Karpas-422 (cell line): ENCODE measurements at places on chromosomes 6 and 20. TPM values are rescaled to one million over a fixed set of nuclear protein-coding genes. Genes with fewer than 3 reads are reported as not detected.

The MOG gene
- total RNA-seq = not detected in 2 replicates

DNA sequence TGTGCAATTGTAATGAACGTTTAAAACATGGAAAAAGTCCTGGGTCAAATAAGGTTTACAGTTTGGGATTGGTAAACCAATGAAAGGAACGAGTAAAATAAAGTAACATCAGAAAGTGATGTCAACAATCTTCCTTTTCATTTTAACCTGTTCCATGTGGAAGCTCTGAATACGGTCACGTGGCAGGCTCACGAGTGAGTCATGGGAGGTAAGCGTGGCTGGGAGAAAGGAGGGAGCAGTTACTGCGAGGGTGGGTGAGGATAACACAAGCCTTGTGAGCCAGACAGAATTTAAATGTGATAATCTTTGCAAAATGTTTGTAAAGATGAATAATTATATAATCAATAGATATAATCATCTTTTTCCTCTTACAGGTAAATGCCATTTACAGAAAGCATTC is 171.3 kb upstream of the HDAC2 start:
- no peak for DNase-seq

The FLRT3 gene
- not detected in 2 replicates for total RNA-seq

DNA sequence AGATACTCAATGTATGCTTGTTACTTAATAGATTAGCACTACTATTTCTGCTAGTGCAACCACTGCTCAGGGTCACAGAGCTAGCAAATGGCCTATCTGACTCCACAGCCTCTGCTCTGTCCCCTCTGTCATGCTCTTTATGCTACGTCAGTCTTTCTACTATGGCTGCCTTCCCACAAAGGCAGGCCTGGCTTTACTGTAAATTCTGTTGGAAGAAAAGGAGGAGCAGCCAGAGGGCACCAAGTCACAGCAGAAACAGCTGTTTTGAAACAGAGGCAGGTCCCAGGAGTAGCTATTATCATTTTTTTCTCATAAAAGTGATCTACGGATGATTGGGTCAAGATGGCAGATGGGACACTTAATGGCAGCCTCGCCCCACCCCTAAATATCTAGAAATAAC is 10.0 kb upstream of the ELMO2 start:
- no peak for DNase-seq

GRCh38 chr6:14266266-14266665 is 148.7 kb downstream of the CD83 start:
- DNase-seq = no peak

DNA sequence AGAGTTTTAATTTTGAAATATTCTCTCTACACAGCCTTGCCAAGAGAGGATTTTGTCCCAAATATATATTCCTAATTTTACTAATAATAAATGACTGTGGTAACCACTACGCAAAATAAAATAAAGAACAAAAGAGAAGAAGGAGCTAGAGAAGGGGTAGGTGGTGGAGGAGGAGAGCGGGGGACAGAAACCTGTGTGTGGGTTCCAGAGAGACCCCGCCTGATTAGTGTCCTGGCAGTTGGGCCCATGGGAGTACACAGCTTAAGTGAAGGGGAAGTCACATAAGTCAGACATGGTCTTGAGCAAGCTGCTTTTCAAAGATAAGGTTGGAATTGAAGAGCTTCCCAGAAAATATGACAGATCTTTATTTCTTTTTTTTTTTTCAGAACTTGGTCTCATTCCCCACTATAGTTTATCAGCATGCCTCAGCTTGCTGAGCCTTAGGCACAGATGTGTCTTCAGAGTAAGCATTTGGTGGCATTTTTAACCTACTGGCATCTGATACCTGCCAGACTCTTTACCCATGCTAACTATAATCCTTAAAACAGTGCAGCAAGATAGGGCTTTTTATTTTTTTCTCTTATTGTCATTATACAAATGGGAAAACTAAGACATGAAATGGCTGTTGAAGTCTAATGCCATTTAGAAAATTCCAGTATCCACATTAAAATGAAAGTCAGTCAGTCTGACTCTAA is 9.6 kb upstream of the RHAG start:
- no peak for DNase-seq

GRCh38 chr6:136147342-136147741 is 102.8 kb downstream of the MTFR2 start:
- DNase-seq = no peak

GRCh38 chr6:169695131-169695530 is 6.7 kb downstream of the WDR27 start:
- no peak for DNase-seq
